ENCODE measurements at places on chromosomes 4 and X.

DNA sequence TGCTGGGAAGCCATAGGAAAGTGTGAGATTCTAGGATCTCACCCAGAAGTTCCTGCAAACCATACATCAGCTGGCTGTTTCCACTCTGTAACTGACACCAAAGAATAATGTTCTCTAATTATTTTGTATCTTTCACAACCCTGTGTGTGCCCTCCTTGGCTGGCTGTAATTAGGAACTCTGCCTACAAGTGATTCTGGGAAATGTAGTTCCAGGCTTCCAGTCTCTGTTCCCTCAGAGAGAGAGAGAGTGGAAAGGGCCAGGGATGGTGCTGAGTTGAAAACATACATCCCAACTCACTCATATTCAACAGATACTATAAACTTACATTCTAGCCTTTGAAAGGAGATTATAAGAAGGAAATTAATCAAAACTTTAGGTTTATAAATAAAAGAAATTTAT, 57.5 kb upstream of the C1QTNF7 start:
- DNase-seq, result no peak

- DNase-seq, result no peak
These were observed 2.1 kb upstream of the NRK start for GRCh38 chrX:105820247-105820646.

DNA sequence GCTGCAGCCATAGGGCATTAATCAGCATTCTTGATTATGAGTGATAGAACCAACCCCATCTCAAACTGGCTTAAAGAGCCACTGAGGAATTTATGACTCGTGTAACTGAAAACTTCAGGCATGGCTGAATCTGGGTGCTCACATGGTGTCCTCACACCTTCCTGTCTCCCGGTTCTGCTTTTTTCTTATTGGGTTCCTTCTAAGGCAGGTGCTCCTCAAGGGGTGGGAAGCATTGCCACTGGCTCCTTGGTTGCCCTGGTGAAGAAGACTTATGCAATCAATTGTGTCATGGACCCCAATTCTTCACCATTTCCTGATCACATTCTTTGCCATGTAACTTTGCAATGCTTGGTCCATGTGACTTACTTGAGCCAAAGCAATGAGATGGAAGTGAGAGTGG, 4.3 kb upstream of the ZCCHC4 start:
- DNase-seq, result no peak

DNA sequence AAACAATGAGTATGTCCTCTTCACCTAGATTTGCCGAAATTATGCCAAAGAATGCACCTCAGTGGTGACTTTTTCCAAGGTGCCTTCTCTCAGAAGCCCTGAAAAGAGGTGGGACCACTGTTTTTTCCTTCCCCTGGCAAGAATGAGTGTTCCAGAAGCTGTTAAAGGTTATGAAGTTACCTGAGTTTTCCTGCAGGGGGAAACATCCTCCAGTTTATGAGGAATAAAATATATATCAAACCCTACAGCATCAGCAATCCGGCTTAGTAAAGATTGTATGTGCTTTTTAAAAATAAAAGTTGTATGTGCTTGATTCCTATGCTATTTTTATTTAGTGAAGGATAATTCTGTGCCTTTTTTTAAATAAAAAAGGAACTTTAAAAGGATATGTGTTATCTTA, 73.3 kb downstream of the RBM46 start:
- DNase-seq, result peak; percentile 10

DNA sequence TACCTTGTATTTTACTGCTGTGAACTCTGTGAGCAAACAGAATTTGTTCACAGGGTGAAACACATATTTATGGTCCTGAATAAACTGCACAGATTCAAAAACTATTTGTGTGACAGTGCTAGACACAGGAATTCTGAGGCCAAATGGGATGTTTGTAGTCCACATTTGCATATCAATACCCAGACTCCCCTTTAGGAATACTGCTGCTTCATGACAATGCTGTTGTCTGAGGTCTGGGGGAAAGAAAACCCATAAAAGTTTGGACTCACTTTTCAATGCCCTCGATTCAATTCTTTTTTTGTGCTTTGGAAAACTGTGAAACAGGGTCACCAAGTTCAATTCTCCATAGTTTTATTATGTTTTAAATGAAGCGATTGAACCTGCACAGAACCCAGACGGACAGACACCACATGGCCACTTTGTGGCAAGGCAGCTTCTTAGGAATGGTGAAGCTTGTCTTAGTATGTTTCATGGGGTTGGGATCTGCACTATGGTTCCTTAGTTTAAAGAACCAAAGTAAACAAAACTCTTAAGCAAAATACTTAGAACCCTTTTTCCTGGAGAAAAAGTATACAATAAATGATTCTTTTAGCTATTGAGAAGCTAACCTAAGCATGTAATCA, 92.3 kb upstream of the MAD2L1 start:
- no peak for DNase-seq

DNA sequence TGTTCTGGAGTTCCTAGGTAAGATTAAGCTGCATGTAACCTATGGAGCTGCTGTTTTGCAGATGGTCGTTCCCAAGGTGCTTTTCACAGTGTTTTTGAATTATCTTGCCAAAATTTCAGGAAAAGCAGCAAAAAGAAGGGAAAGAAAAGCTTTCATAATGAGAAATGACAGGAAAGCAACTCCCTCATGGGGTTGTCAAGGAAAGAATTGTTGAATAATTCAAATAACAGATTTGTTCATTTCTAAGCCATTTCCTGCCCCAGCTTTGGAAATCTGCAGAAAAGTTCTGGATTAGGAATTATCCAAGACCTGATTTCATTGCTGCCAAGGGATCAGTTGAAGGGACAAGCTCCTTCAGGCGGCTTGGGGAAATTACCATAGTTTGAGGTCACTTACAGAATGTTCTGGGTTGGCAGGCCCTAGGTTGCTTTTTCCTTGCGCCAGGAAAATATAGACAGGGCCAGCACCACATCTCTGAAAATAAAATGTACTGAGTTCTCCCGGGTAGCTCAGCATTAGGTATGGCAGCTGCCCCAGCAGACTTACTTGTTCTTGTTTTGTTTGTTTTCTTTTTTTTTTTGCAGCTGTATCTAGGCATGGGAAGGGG, 354.7 kb downstream of the STIM2 start:
- no peak for DNase-seq

GRCh38 chrX:84188320-84188834, 378 bp upstream of the RPS6KA6 start:
- peak; percentile 60 for DNase-seq
